ENCODE measurements at places on chromosomes 5 and 9.
A peak's percentile ranks its signal among the peaks of the same experiment; 100 is the strongest.

GRCh38 chr5:124512952-124513632 is 233.3 kb downstream of the ZNF608 start:
- no peaks in the 10 kb centered on the region for H3K36me3 ChIP-seq
- H3K27ac ChIP-seq = no peak overlapping the region
- H3K4me1 ChIP-seq = no peaks in the 10 kb centered on the region
- peaks cover 1% of the 10 kb centered on the region for H3K27me3 ChIP-seq

DNA sequence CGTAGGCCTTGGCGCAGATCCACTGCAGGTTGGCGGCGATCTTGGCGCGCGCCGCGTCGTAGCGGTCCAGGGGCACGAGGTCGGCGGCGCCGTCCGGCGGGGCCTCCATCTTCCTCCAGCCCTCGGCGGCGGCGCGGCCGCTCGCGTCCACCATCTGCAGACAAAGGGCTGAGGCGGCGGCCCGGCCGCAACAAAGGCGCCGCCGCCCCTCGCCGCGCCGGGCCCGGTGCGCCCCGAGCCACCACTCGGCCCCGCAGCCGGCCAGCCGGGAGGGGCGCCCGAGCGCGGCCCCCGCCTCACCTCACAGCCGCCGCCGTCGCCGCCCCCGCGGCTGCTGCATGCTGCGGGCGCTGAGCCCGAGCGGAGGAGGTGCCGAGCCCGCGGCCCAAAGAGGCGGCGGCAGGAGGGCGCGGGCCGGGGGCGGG is 328 bp downstream of the CAMSAP1 start:
- H3K4me1 ChIP-seq = peaks cover 64% of the 10 kb centered on the region
- no peak for DNase-seq
- no peak overlapping the region for H3K27ac ChIP-seq
- peak overlapping the region; percentile 75 for H3K4me3 ChIP-seq

DNA sequence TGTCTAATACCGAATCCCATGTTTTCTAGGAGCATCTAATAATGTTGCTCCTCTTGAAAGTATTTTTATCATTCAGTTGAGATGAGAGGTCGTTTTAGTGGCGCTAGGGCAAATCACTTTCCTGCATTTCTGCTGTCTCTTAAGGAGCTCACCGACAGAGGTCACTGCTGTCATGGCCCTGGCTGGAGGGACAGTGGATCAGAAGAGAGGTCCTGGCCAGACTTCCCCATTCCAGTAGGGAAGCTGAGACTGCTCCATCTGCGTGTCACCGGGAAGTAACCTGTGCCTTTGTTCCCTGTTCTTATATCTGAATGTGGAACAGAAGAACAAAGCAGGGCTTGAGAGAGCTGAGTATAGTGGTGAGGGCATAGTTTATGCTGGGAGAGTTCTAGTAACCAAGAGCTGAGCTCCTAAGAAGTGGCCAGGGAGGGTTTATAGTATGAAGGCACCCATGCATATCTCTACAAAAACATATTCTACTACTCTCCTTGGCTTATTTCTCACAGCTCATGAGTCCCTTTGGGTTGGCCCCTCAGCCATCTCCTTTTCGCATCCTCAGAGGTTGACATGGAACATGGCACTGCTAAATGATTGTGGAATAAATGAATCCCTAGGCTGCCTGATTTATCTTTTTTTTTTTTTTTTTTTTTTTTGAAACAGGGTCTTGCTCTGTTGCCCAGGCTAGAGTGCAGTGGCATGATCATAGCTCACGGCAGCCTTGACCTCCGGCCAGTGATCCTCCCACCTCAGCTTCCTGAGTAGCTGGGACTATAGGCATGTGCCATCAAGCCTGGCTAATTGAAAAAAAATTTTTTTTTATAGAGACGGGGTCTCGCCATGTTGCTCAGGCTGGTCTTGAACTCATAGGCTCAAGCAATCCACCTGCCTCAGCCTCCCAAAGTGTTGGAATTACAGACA is 27.2 kb downstream of the ATP6V0E1 start:
- H3K4me3 ChIP-seq = no peak overlapping the region
- no peaks in the 10 kb centered on the region for H3K36me3 ChIP-seq
- H3K27ac ChIP-seq = no peak overlapping the region
- peak; percentile 67 for DNase-seq
- H3K4me1 ChIP-seq = peaks cover 81% of the 10 kb centered on the region

DNA sequence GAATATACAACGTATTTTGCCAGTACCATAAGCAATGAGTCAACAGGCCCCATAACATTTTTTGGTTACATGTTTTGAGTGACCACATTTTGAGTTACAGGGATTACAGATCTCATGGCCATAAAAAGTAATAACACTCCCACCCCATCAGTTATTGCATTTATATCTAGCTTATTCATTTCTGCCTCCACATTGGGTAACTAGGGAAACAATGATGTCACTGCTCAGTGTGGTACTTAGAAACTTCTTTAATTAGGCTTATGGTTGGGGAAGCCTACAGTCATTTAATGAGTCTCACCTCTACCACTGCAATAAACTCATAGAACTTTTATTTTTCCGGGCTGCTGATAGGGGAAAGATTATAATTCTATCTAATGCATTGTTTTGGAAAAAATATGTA is 39.9 kb upstream of the SMIM15 start:
- no peaks in the 10 kb centered on the region for H3K36me3 ChIP-seq
- no peak overlapping the region for H3K27ac ChIP-seq
- H3K4me1 ChIP-seq = no peaks in the 10 kb centered on the region
- no peak for DNase-seq

All from HepG2 (cell line).